ENCODE measurements at places on chromosomes 2 and 18.

GRCh38 chr18:64972545-64972944 is 778.3 kb upstream of the CDH7 start:
- DNase-seq, result no peak

GRCh38 chr2:204255071-204255470 is 290.2 kb upstream of the PARD3B start:
- no peak for DNase-seq

DNA sequence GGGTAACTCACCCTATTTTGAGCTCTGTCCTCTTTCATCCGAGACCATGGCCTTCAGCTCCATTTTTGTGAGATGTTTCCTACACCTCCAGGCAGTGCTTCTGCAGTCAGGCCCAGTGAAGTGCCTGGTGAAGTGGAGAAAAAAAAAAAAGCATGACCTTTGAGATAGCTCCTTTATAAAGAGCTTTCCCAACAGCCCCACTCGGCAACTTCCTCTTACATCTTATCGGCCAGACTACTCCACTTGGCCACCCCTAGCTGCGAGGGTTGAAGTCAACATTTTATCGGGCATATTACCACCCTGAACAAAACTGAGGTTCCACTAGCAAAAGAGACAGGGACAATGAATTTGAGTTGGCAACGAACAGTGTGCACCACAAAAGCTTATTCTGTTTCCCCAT is 124.8 kb upstream of the RNF152 start:
- DNase-seq, result no peak

- DNase-seq, result no peak
Observed at GRCh38 chr2:102498414-102498813, 25.4 kb downstream of the SLC9A4 start.

DNA sequence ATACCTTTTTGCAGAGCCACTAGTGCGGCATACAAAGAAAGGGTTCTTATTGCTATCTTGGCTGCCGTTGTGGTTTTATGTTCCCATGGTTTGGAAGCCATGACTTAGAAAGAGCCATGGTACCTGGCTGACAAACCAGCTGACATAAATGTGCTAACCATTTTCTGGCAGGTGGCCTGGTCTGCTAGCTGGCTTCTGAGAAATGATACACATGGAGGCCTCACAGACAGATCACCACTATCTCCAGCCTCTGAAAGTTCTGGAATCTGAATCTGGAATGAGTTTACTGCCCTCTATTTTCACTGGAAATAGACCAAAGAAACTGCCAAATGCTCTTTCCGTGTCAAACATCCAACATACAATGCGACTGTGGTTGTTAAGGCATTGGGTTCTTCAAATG is 123.7 kb downstream of the QPCT start:
- DNase-seq, result no peak

- DNase-seq, result no peak
Observed at GRCh38 chr2:156151351-156151750, 181.2 kb downstream of the NR4A2 start.

DNA sequence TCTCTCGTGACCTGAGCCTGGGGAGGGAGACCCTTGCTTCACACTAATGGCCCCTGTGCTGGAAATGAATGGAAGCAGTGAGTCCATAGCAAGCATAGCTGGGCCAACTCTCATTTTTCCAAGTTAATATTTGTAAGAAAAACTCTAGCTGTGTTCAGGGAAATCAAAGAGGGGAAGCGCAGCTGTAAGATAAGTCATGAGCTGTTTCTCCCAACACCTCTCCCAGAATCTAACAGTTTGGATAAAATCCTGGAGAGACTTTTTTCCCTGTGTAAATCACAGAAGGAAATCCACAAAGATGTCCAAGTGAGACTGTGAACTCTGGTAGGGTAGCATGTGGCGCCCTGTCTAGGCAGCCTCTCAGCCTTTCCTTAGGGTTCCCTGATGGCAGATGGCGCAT is 27.2 kb downstream of the EDAR start:
- DNase-seq, result no peak

GRCh38 chr2:102000813-102001766 is 9.3 kb downstream of the IL1R2 start:
- DNase-seq, result no peak

GRCh38 chr2:197804758-197805714 is 643 bp downstream of the PLCL1 start:
- peak; percentile 56 for DNase-seq

DNA sequence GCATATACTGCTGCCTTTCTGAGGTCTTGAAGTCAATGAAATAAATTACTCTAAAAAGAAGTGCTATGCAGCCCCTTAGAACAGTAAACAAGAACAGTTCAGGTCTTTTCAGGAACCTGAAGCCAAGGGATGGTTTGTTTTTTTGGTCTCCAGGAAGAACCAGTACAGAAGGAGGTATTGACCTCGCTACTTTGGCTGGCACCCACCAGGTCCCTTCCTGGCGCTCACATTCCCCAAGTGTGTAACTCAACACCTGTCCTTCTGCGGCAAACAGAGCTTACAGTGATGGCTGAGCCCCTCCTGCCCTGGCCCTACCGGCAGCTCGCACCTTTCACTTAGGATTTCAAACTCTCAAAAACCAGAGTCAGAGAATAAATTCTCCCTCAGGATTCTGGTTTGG is 51.9 kb downstream of the SETBP1 start:
- no peak for DNase-seq

DNA sequence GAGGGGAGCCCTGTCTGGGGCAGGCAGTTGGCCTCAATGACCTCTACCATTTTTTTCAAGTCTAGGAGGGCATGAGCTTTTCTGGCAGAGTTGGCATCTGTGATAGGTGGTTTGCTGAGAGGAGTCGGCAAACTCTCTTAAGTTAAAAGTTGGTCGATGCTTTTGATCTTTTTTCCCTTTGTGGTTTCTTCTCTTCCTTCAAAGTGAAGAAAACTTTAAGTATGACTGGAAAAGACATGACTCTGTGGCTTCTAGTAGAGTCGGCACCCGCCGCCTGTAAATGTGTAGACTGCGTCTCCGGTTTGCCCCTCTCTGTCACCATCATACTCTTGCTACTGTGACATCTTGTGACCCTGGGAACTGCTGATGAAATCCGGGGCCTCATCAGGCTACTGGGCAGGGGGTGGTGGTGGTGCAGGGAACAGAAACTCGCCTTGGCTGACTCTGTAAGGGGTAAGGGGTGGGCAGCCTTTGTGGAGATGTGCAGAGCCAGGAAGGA is 21.1 kb downstream of the INPP5D start:
- no peak for DNase-seq

DNA sequence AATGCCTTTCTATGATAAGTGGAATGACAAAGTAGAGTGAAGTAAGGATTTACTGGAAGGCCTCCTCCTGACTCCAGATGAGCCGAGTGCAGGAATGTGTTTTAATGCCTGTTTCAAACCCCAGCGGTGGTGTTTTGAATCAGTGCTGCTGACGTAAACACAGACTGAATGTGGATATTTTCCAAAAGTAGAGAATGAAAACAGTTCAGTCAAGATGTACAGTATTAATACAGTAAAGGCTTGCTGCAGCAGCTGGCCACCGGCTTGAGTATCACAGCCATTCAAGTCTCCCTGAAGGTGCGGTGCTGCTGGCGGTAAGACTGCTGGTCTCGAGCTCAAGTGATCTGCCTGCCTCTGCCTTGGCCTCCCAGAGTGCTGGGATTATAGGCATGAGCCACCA is 46.7 kb downstream of the ARHGAP28 start:
- no peak for DNase-seq

DNA sequence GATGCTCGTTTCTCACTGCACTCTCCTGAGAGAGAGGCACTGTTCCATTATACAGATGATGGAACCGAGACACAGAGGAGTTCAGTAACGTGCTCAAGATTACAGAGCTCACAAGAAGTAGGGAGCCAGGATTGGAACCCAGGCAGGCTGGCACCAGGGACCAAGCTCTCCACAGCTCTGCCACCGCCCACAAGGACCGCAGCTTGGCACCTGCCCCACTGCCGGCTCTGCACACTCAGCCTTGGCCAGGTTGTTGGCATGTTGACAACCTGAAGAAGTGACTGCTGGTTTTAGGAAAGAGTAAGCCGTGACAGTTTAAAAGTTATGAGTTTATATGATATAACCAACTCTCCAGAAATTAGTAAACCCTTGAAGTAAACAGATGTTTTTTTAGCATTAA is 48.0 kb upstream of the ITM2C start:
- DNase-seq, result no peak

DNA sequence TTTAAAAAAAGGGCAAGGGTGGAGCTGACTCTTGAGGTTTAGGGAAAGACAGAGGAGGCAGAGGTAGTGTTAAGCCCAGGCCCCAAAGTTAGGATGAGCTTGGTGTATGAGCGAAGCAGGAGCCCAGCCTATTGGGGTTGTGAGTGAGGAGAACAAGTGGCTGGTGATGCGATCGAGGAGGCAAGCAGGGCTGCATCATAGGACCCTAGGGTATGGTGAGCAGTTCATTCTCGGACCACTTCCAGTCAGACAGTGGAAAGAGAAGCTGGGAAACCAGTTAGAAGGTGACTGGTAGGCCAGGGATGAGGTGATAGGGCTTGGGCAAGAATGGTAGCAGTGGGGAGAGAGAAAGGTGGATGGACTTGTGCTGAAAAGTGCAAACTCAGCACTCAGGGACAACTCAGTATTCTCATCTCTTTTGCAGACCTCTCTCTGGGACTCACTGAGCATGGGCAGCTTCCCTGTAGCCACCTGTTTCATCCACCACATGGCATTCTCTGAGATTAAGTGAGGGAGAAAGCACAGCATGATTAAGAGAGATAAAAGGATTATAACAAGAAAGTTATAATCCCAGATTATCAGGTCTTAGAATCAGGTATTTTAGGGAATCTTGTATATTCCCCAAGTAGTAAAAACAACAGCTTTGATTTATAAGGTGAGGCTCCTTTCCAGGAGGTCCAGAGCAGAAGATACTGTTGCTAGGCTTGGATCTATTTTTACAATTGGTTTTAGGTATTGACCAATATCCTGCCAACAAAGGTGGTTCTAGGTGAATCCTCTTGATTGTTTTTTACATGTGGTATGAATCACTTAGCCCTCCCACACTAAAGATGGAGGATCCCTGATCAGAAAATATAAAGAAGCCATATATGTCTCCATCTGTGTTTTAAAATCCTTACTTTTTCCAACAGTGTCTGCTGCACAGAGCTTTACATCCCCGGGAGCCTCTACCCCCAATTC is 38.3 kb downstream of the XRCC5 start:
- DNase-seq, result no peak

GRCh38 chr2:85765081-85765731 is 11.4 kb downstream of the ATOH8 start:
- DNase-seq, result no peak

DNA sequence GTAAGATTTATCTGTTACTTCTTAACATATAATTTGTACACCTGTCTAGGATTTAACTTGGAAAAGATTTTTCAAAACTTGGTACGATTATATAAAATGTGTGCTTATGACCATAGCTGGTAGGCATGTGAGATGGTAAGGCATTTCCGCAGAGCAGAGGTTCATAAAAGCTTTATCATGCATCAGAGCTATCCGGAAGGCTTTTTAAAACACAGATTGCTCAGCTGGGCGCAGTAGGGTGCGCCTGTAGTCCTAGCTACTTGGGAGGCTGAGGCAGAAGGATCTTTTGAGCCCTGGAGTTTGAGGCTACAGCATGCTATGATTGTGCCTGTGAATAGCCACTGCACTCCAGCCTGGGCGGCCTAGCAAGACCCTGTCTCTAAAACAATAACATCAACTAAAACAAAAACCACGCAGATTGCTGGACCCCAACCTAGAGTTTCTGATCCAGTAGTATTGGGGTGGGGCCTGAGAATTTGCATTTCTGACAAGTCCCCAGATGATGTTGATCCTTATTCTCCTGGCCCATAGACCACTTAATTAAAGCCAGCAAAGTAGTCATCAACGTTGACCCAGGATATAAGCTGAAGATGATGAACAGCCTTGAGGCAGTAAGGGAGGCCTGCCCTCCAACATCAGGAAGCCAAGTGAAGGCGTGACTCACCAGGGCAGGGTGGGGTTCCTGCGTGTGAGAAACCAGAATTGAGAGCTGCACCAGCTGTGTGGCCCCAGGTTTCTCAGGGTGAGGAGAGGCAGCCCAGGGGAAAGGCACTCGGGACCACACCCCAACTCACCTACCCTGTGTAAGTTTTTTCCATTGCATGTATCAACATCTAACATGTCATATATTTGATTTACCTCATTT is 21.6 kb upstream of the SLC20A1 start:
- DNase-seq, result no peak

DNA sequence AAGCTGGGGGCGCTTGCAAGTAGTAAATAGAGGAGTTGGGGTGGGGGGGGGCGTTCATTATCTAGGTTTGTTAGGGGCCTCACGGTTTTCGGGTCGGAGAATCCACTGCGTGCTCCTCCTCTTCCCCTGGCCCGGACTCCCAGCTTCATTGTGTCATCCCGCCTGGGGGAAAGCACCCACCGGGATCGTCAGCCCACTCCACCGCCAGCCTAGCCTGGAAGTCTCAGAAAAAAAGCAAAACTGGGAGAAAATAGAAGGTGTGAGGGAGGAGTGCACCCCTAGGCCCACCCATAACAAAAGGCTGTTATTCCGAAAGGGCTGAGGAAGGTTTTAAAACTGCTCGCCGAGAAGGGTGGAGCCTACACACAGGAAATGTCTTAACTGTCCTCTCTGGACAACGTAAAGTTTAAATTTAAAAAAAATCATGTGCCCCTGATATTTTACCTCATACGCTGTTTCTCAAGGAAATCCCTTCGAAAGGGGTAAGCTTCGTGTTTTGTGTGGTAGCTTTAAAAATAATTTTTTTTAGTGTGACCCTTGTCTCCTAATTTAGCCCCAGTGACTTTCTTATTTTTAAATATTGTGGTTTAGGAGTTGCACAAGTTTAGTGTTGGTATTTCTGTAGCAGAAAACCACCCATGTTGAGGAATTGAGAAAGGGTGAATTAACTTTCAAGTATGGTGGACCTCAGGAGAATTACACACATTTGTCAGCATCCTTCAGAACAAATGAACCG is 104.2 kb downstream of the SPTBN1 start:
- peak; percentile 51 for DNase-seq

GRCh38 chr18:39172695-39173421 is 1607.3 kb upstream of the CELF4 start:
- no peak for DNase-seq

DNA sequence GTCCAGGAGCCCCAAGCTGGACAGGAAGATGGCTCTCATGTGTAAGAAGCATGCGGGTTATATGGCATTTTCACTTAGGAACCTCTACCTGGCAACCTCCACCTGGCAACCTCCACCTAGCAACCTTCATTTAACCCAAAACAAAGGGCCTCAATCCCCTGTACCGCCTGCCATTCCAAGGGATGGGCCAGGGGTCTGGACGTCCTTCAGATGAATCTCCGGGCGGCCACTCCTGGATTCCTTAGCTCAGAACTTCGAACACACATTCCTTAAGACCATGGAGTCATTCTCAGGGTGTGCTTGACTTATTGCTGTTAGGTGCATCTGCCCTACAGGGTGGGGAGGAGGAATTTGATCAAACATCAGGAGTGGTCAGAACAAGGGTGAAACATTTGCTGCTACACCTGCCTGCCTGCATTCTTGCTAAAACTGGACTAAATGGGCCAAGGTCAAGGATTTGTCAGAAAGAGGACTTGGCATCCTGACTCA is 277.6 kb downstream of the PHLPP1 start:
- DNase-seq, result no peak
